Mesenteric fat pad (tissue), 1 donor: ENCODE measurements at places on chromosomes 3 and 15. TPM values are rescaled to one million over a fixed set of nuclear protein-coding genes. Genes with fewer than 3 reads are reported as not detected.

GRCh38 chr3:71821116-71821515 lies 36.2 kb upstream of the PROK2 start:
- DNase-seq: no peak

DNA sequence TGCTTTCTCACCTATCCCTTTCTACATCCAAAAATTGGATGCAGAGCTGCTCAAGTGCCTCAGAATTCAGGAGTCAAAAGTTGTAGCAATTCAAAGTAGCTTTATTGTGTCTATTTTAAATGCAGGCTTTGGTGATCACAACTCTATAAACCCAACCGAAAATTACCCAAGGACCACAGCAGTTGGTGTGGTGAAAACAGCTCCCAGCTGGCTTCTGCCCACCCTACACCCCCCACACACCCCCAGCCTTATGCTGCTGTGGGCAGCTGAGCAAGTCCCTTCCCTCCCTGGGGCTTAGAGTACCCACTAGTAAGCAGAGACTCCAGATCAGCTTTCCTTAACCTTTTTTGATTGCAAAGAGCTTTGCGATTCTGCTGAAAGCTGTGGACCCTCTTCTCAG lies 5.8 kb upstream of the HES1 start:
- DNase-seq: no peak

- DNase-seq: no peak
These were observed 8.8 kb upstream of the FAM240A start for GRCh38 chr3:46603446-46604046.

- DNase-seq: no peak
These were observed 20.1 kb upstream of the ZCWPW2 start for GRCh38 chr3:28328188-28329151.

- no peak for DNase-seq
These were observed 515 bp upstream of the MTHFS start for GRCh38 chr15:79897380-79897678.

DNA sequence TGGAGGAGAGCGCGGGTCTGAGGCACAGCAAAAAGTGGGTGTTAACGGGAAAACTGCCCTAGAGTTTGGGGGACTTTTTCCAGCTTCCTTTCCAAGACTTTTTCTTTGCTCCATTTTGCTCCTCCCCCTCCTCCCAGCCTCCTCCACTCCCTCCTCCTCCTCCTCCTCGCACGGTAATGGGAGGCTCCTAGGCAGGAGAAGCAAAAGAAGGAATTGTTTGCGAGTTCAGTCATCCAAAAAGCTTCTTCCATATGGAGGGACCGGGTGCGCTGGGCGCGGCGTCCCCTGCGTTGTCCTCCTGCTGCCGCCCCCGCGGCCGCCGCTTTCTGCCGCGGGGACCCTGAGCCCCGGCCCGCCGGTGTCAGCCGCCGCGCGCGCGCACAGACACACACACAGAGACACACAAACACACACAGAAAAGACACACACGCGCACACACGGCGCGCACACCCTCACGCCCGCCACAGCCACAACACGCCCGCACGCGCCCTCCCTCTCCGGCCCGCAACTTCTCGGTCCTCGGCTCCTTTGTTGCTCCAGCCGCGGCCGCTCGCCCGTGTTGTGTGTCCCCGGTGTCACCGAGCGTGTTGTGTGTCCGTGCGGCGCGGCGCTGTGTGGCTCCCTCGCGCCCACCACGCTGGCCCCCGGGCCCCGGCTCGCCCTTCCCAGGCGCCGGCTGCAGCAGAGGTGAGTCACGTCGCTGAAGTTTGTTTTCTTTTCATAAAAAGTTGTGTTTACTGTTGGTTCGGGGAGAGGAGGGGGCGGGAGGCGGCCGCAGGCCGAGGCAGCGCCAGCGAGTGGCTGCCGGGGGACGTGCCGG lies at the start of gene BOC:
Gene BOC, plus strand, starts transcription at position 228 of the 820 bp plus-strand sequence. CDS start 38,246 bp downstream, outside the sequence.
- DNase-seq: no peak

GRCh38 chr3:140629357-140630137 lies 48.3 kb upstream of the TRIM42 start:
- no peak for DNase-seq

- DNase-seq: no peak
These were observed 30.6 kb downstream of the TNIK start for GRCh38 chr3:171429635-171430034.

DNA sequence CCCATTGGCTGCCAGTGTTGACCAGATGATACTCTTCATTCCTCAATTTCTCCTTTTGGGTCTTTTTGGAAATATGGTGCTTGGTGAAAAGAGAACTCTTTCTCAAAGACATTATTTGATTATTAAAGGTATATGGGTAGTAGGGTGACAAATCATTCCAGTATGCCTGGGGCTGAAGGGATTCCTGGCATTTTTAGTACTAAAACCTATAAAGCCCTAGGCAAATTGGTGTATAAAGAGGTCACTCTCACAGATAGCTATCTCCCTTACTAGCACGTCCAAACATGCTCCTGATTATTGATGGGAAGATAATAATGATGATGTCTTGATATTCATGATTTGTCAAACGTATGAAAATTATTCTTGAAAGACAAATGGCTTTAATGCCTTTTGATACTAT lies 1.1 kb downstream of the GABRR3 start:
- no peak for DNase-seq

DNA sequence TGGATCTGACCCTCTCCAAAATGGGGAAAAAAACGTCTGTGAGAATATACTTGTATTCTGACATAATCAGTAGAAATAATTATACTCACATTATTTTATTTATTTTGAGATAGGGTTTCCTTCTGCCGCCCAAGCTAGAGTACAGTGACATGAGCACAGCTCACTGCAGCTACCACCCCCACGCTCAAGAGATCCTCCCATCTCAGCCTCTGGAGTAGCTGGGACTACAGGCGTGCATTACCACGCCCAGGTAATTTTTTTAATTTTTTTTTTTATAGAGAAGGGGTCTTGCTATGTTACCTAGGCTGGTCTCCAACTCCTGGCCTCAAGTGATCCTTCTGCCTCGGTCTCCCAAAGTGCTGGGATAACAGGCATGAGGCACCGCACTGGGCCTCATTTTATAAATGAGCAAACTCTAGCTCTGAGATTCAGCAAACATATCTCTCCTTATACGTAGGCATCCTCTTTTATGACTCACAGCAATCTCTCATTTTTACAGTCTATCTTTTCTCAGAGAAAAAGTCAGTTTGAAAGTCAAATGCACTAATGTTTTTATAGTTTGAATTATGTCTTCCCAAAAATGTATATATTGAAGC lies 989 bp upstream of the VGLL3 start:
- no peak for DNase-seq

GRCh38 chr3:77195766-77196545 lies 156.1 kb downstream of the ROBO2 start:
- no peak for DNase-seq

DNA sequence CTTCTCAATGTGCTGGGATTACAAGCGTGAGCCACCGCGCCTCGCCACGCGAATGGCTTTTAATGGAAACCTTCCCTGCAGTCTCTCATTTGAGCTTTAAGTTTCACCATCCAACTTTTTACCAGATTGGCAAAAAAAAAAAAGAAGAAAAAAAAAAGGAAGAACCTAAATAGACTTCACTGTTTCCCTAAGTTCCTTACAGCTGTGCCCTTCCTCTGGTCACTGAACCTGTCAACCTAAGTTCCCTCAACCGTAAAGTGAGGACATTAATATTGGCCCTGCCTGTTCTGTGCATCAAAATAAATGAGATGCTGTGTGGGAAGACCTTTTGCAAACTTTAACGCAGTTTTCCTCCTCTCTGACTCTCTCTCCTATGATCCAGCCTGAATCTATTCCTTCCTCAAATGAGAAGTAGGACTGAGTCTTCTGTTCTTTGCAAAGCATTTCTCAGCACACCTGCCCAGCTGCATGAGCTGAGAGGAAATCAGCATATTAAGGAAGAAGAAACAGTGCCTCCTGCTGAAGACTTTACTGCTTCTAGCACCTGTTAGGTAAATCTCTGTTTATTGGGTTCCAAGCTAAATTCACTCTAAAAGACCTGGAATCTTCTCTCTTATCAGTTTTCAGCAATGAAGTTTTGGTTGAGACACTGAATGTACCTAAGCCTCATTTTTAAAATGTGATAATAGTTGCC lies 99.6 kb upstream of the ETV5 start:
- DNase-seq: no peak

DNA sequence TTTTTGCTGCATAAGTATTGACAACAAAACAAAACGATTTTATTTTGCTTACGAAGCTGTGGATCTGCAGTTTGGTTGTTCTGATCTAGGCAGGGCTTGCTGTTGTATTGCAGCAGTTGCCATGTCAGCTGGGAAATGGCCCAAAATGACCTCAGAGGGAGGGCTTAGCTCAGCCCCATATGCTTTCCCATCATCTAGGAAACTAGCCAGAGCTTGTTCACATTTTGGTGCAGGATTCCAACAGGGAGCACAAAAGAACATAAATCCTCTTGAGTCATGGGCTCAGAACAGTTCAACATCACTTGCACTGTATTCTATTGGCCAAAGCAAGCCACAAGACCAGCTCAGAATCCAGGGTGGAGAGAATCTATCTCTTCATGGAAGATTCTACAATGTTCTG lies 42.2 kb upstream of the ROBO2 start:
- DNase-seq: no peak

GRCh38 chr3:30919564-30919963 lies 25.1 kb upstream of the GADL1 start:
- no peak for DNase-seq

GRCh38 chr3:98770261-98771039 lies 7.3 kb downstream of the ST3GAL6 start:
- no peak for DNase-seq

GRCh38 chr3:111972891-111973290 lies 5.9 kb upstream of the ABHD10 start:
- no peak for DNase-seq

- DNase-seq: no peak
These were observed 7.5 kb upstream of the OPA1 start for GRCh38 chr3:193585530-193585929.

DNA sequence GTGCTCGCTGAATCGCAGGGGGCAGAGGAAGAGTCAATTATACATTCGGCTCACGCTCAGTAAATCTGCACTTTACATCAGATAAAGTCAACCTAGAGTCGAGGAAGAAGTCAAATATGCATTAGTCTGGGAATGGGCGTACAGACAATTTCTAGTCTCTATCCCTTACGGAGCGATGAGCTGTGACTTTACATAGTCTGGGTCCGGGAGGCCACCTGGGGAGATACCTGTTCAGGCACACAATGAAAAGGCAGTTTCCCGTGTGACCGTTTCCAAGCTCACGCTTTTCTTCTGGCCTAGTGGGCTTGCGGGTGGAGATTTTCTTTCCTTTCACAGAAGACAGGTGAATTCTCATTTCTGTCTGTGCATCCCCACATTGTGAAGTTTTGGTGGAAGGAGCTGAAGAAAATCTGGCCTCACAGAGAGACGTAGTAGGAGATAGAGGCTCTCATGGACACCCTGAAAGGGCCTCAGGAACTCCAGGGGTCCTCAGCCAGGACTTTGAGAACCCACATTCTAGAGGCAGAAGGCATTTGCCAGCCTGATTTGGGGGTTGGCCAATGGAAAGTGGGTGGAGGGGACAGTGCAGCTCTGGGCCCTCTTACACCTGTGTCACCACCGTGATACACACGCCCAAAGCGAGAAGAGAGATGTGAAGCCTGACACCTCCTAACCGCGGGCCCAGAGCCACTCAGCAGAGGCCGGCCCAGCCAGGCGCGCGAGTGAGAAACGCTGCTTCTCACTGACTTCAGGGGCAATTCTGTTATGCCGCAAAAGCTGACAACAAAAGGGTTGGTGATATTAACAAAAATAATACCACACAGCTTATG lies 10.7 kb upstream of the OCA2 start:
- peak; percentile 82 for DNase-seq

DNA sequence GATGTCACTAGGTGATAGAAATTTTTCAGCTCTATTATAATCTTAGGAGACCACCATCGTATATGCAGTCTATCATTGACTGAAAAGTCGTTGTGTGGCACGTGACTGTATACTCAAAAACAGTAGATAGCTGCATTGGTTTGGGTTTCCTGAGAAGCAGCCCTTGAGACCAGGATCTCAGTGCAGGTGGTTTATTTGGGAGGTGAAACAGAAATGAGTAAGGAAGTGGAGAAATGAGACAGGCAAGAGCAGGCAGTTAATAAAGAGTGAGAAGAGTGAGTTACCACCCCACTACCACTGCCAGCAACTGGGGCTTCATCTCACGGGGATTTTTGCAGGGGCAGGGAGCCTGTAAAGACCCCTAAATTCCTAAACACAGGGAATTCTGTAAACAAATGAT lies 221.0 kb downstream of the SHQ1 start:
- no peak for DNase-seq

GRCh38 chr15:45795440-45796069 lies 160.7 kb downstream of the SQOR start:
- DNase-seq: no peak

GRCh38 chr3:68485051-68485450 lies 447.3 kb downstream of the TAFA4 start:
- no peak for DNase-seq

- no peak for DNase-seq
These were observed 2.7 kb downstream of the ABHD14A start for GRCh38 chr3:51977446-51978142.

- DNase-seq: peak; percentile 45
These were observed 14.9 kb downstream of the LIPH start for GRCh38 chr3:185537369-185537970.

DNA sequence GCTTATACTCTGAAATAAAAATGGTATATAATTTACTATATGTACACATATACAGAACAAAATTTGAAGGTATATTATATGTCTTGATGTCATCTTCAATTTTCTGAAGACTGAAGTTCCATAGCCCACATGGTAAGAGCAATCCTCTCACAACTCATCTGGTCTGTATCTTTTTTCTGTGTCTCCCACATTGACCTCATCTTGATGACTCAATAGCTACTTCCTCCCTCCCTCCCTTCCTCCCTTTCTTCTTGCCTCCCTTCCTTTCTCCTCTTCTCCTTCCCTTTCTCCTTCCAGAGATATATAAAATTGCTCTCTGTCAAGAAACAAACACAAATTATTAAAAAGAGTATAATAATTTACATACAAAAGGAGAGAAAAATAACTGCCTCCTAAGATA lies 268.5 kb downstream of the SQOR start:
- no peak for DNase-seq

The FEM1B gene
- 48.7 TPM for total RNA-seq

The ST8SIA2 gene
- not detected for total RNA-seq

The HSPBAP1 gene
- total RNA-seq: 8.4 TPM

The PPP1R14D gene
- total RNA-seq: not detected

The GOLGA8G gene
- total RNA-seq: not detected

The SELENOT gene
- total RNA-seq: 104 TPM

The IL12A gene
- total RNA-seq: 0.29 TPM

The ANKRD63 gene
- not detected for total RNA-seq

The MAPK6 gene
- 32.1 TPM for total RNA-seq

The IGDCC3 gene
- total RNA-seq: not detected

The CCR9 gene
- not detected for total RNA-seq
